ENCODE measurements at places on chromosomes 2 and 18.

DNA sequence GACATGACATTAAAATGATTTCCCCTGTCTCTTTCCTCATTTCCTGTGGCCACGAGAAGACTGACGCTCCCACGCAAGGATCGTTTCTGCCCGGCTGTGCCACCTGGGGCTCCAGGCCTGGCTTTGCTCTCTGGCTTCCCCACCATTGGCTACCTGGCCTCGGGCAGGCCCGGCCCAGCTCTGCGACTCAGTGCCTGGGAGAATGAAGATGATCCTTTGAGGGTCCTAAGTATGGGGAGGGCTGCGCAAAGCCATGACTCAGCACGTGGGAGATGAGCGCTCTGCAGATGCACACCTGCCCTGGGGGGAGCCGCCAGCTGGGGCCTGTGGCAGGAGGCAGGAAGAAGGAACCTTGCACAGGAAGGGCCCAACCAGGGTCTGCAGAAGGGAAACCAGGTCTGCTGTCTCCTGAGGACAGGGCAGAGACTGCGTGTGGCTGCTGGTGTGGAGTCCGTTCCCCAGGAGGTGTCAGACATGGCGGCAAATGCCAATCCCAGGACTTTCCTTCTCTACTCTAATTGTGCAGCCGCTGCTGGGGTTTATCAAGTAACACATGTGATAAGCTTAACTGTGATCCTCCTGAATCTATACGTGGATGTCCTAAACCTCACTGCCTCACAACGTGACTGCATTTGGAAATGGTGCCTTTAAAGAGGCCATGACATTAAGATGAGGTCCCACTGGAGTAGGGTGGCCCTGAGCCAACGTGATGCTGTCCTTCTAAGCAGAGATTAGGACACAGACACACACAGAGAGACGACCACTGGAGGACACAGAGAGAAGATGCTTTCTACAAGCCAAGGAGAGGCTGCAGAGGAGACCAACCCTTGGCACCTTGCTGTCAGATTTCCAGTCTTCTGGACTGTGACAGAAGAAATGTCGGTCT lies 32.9 kb downstream of the MBP start:
- DNase-seq = no peak

DNA sequence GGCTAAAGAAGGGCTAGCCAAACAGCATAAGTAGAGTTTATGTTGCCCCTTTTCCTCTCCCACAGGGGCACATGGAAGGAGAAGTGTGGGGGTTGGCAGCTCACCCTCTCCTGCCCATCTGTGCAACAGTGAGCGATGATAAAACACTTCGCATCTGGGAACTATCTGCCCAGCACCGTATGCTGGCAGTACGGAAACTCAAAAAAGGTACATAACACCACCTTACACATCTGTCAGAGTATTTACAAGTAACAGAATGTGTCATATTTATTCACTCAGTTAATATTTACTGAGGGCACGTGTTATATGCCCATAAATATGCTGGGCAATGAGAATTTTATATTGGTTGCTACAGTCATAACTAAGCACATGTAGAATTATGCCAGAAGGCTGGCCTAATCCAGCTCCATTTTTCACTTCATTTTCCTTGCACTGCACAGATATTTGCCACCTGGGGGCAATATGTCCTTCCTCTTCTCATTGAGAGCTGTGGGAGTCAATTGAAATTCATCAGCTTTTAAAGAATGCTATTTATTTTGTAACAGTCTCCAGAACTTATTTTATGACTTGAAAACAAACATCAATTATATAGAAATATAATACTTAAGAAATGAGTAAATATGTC lies 150.6 kb downstream of the RTN4 start:
- DNase-seq = peak; percentile 11

DNA sequence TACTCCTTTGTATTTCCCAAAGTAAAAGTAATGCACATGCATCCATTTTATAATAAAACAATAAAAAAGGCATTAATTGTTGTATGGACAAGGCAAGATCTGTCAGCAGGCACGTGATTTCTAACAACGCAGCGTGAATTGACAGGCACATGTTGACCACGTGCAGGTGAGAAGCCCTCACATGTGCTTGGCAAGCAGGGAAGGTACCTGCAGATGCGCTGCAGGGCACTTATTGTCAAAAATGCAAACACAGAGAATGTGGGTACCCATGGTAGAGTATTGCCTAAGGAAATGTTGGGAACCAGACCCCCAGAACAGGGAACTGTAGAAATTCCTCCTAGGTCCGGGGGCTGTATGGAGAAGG lies 515.0 kb upstream of the HS6ST1 start:
- DNase-seq = no peak

DNA sequence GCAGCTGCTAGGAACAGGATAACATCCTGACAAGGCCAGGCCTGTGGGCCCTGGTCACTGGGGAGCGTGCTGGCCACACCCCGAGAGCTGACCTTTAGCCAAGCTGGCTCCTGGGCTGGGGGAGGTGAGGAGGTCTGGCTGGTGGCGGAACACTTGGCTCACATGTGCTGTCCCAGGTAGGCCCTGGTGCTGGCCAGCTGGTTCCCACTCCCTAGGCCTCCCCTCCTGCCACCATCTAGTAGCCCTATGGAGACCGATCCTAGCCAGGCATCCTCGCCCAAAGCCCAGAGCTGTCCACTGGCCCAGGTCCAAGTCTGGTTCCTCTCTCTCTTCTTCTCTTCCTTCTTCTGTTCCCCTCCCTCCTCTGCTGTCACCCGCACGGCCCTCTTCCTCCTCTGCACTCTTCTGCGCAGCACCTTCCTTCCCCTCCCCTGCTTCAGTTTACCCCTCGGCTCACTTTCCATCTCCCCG lies 52.4 kb downstream of the TNS1 start:
- DNase-seq = no peak

- no peak for DNase-seq
These were observed 111.2 kb upstream of the KLHL29 start for GRCh38 chr2:23273786-23274185.

GRCh38 chr2:169480079-169480465 lies 778 bp downstream of the BBS5 start:
- no peak for DNase-seq

DNA sequence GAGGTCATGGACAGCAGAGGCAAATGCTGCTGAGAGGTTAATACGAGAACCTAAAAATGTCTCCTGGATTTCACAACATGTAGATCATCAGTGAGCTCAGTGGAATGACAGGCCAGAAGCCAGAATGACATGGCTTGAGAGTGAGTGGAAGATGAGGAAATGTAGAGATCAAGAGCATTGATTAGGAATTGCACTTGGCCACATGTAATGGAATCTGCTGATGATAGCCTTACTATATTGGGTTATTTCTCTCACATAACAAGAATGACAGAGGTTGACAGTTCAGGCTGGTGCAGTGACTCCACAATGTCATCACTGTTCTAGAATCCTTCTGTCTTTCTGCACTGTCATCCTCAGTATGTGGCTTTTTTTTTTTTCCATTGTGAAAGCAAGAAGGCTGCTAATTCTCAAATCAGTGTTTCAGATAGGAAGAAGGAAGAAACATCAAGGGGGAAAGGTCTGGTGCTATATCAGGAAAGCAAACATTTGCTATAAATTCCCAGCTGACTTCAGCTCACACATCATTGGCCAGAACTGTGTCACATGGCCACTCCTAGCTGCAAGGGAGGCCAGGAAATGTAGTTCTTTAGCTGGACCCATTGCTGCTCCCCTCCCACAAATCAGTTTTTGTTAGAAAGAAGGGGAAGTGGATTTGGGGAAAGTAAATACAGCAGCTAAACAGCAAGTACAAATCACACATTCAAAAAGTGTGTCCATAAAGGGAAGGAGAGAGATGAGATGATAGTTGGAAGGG lies 127.2 kb downstream of the FAM161A start:
- no peak for DNase-seq

DNA sequence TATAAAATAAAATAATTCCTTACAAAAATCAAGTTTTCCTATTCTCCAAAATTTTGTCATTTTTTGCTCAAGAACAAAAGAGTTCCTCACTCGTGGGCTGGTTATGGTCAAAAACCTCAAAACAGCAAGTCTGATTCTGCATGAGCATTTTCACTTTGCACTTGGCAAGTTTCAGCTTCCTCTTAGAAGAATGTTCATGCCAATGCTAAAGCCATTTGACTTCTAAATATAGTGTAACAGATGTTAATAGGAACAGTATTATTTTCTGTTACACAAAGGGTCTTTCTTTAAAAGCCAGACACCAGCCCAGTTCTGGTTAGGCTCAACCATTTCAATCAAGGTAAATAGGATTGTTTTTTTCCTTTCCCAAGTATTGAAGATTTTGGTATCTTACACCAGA lies 261.3 kb upstream of the CCDC68 start:
- no peak for DNase-seq

- DNase-seq = no peak
These were observed 34.4 kb downstream of the NEMP2 start for GRCh38 chr2:190500054-190500502.

DNA sequence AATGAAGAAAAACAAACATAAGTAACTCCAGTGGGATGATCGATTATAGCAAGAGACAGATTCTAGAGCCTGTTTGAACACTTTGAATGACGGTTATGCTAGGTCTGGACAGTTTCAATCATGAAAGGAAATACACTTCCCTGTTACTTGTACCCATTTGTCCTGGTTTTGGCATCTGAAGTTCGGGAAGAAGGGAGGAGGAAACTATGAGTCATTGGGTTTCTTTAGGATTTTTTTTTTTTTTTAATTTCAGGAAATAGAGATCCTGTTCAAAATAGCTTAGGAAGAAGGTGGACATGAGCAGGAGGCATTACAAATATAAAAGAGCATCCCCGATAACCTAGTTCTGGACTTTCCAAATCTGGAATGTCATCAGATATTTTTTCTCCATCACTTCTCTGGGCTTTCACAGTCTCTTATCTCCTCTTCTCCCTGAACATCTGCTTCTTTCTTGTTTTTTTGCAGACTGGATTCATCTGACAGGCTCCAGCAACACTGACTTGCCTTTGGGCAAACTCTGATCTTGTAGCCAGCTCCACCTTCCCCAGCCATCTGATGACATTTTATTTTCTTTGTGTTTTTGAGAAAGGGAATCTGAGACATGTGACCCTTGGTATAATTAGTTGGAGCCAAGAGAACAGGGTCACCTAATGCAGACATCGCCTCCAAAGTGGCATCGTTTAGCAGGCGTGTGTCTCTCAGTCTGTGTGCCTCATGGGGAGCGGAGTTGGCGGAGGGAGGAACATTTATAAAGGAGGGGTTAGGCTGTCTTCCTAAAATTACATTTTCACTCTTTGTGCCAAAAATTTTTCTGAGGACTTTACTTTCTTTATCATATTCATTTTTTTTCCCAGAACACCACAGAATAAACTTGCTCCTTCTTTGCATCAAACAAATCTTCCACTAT lies 195.3 kb upstream of the EPHA4 start:
- DNase-seq = no peak

GRCh38 chr2:215189393-215189792 lies 51.0 kb upstream of the ABCA12 start:
- no peak for DNase-seq

DNA sequence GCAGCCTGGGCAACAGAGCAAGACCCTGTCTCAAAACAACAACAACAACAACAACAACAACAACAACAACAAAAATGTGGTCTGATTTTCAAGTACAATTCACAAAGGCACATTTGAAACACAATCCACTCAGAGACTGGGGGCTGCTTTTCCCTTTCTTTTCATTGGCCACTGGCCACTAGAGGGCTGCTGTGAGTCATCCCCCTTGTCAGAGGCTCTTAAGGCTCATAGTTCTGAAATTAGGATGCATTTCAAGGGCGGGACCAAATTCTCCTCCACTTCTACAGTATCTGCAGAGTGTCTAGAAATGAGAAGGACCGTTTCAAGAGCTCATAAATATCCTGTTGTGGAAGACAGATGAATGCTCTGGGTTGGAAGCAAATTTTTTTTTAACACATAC lies 285.4 kb downstream of the NRXN1 start:
- DNase-seq = no peak

GRCh38 chr2:72985891-72986683 lies 68.8 kb downstream of the EMX1 start:
- no peak for DNase-seq

DNA sequence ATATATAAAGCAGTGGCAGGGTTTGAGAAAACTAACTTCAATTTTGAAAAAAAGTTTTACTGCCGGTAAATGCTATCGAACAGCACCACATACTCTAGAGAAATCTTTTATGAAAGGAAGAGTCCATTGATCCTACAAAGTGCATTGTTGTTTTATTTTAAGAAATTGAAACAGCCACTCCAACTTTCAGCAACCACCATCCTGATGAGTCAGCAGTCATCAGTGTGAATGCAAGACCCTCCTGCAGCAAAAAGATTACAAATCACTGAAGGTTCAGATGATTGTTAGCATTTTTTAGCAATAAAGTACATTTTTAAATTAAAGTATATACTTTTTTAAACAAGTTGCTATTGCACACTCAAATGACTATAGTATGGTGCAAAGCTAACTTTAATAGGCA lies 1017.7 kb upstream of the CRIM1 start:
- DNase-seq = no peak

DNA sequence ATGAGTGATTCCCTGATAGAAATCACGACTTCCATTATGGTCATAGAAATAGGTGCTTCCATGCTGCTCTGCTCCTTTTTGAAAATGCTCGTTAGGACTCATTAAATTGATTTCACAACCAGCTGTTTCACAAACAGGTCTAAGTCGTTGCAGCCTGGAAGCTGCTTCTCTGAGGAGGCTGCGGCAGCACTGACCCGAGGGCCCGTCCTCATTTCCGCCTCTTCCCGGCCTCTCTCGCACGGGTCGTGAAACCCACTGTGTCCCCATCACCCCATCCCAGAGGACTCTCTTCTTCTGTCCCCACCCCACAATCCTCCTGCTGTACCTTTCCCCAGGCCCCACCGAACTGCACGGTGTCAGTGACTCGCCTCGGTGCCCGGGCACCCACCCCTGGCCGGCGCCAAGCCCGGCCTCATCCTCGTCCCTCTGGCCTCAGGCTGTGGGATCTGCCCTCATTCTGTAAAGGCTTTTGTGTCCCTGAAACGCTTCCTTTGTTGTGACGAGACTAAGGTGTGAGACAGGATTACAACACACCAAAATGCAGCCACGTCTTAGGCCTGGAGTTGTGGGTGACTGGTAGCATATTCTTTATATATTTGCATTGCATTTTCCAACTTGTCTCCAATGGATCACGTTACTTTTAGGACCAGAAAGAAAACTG lies 112.7 kb upstream of the CTDP1 start:
- no peak for DNase-seq

DNA sequence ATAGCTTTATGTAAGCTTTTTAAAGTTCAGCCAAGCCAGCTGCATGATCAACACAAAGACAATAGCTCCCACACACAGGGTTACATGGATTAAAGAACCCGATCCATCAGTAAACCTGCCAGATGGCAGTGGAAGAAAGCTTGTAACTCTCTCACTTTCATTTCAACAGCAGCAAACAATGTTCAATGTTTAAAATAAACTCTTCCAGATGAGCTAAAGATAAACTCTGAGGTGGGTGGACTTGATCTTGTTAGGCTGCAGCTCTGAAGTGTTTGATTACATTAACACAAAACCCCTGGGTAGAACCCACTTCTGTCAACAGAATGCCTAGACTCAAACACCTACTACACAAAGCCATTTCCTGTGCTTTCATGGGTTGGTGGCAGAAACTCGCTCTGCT lies 13.9 kb downstream of the RDH14 start:
- DNase-seq = no peak

GRCh38 chr2:50291610-50292009 lies 740.3 kb downstream of the NRXN1 start:
- DNase-seq = no peak
